DMS53 (cell line): ENCODE measurements at places on chromosomes 6 and 20.

GRCh38 chr6:85747666-85748065 is 105.0 kb upstream of the SYNCRIP start:
- DNase-seq = no peak

- peak; percentile 87 for DNase-seq
Observed at GRCh38 chr6:154733183-154733625, at the start of gene SCAF8. Gene SCAF8 (plus strand): TSS chr6:154733416. CDS start chr6:154733901, 485 bp downstream.

DNA sequence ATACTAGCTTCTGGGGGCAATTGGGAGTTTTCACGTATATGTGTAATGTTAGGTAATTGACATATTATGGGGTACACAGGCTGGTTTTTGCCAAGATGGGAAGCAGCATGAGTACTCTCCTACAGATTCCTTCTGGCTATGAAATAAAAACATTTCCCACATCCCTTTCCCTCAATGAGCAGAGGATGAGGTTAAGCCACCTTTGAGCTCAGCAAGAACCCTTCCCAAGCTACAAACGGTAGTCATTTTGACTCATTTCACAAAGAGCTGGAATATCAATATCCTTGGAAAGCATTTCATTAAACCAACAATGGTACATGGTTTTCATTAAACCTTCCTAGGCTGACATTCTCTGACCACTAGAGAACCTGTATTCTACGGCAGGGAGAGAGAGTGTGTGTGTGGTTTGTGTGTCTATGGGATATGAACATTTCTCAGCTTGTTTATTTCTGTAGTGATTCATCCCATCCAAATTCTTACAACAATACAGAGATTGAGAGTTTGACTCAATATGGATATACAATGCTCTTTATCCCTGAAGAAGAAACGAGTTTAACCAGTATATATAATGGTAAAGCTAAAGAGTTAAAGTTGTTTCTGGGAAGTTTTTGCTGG is 119.5 kb downstream of the ARHGAP18 start:
- peak; percentile 58 for DNase-seq

DNA sequence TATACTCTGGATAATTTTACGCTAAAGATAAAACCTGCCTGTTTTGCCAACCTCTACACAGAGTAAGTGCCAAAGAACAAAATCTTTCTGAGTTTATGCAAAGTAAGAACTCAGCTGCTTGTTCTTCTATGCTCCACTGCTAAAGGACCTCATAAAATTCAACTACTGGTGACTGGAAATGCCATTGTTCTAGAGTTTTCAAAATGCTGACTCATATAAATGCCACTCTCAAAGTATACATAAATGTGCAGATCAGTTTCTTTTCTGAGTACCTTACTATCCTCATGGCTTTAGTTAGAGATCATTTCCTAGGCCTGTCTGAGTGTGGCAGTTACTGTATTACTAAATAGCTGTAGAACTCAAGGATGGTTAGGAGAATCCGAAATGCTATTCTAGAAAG is 45.6 kb downstream of the LYRM4 start:
- no peak for DNase-seq
